ENCODE measurements at places on chromosomes 6 and 20.

GRCh38 chr20:48319943-48320584, 507.7 kb downstream of the PREX1 start:
- DNase-seq, result no peak

GRCh38 chr6:44499609-44500008, 112.1 kb downstream of the CDC5L start:
- DNase-seq, result no peak

- no peak for DNase-seq
These were observed 4.7 kb downstream of the GTSF1L start for GRCh38 chr20:43722153-43722505.

DNA sequence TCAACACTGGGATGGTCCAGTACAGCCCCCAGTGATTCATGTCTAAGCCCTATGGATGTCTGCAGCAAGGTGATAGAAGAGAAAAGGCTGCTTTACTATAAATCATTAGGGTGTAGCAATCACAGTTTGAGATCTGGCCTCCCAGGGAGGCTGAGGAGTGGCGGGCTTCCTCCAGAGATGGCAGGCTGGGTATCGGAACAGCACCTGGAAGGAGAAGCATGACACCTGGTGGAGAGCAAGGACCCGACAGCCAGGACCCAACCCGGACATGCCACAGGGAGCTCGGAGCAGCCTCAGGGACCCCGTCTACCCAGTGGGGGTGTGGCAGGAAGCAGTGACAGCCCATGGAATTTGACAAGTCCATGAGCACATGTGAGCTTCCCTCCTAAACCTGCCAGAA, 114.8 kb upstream of the CD93 start:
- no peak for DNase-seq

DNA sequence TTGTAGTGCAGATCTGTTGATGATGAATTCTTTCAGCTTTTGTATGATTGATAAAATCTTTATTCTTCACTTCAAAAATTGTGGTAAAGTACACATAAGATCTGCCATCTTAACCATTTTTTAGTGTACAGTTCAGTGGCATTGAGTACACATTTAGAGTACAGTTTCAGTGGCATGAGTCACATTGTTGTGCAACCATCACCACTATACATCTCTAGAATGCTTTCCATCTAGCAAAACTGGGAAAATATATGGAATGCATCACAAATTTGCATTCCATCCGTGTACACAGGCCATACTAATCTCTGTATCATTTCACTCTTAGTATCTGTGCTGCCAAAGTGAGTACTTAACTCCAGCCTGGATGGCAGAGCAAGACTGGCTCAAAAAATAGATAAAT, 28.7 kb downstream of the SIRPD start:
- DNase-seq, result no peak

- no peak for DNase-seq
These were observed 472.1 kb upstream of the MARCKS start for GRCh38 chr6:113385020-113385431.

- no peak for DNase-seq
These were observed 129.4 kb upstream of the CENPW start for GRCh38 chr6:126210398-126211075.

- no peak for DNase-seq
These were observed 197.0 kb downstream of the CLIC5 start for GRCh38 chr6:45818655-45819054.

DNA sequence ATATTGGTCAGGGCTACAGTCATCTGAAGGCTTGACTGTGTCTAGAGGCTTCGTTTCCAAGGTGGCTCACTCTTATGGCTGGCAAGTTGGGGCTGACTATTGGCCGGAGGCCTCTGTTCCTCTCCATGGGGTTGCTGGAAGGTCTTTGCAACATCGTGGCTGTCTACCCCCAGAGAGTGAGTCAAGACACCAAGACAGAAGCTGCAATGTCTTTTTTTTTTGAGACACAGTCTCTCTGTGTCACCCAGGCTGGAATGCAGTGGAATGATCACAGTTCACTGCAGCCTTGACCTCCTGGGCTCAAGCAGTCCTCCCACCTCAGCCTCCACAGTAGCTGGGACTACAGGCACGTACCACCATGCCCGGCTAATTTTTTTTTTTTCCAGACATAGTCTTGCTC, 29.4 kb upstream of the KIF3B start:
- no peak for DNase-seq

DNA sequence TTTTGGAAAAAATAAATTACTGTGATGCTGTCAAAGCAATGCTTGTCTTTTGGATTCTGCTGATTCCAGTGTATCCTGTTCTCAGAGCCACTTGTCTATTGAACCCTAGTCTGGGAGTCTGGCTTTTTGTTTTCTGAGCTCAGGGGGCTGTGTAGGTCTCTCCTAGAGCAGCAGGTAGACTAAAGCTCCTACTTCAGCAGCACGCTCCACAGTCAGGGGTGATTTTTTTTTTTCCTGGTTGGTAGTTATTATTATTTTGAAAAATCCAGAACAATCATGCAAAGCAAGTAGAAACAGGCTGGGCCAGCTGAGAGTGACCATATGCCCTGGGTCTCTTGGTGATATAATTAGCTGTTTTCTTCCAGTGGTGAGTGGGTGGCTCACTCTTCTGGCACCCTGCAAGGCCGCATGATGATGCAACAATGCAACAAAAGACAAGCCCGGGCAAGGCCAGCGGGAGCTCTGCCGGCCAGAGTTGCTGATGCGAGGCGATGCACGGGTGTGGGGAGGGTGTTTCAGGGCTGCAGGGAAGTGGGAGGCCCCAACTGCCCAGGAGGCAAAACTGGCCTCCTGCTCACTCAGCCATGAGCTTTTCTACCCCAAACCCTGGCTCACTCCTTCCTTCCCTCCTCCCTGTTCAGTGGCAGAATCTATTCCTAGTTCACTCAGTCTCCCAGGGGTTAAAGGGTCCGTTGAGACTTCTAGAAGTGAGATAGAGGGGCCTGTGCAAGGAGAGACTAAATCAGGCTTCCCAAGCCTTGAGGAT, 11.5 kb upstream of the CDKN1A start:
- no peak for DNase-seq

- DNase-seq, result no peak
These were observed 210.9 kb downstream of the SYNE1 start for GRCh38 chr6:152426276-152426675.

DNA sequence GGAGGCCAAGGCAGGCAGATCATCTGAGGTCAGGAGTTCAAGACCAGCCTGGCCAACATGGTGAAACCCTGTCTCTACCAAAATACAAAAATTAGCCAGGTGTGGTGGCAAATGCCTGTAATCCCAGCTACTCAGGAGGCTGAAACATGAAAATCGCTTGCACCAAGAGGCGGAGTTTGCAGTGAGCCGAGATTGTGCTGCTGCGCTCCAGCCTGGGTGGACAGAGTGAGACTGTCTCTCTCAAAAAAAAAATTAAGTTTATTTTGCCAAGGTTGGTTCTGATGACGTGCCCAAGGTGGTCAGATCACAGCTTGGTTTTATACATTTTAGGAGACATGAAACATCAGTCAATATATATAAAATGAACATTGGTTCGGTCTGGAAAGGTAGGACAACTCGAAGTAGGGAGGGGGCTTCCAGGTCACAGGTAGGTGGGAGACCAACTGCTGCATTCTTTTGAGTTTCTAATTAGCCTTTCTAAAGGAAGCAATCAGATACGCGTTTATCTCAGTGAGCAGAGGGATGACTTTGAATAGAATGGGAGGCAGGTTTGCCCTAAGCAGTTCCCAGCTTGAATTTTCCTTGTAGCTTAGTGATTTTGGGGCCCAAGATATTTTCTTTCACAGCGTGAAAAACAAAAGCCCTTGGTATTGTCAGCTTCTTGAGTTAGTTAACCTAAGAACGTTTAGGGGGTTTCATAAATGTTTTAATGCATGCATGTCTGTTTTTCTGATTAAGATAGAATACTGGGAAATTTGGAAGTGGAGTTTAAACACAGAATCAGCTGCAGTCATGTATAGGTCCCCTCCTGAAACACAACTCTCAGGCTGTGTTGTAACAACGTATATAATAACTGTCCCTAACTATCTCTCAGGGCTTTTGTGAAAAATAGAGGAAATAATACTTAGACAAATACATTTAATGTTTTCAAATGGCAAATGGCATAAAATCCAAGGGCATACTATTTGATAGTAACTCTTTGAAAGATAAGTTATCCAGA, 16.7 kb downstream of the ACOT13 start:
- DNase-seq, result no peak

- no peak for DNase-seq
These were observed 881.2 kb upstream of the EPHA7 start for GRCh38 chr6:94300424-94301144.

GRCh38 chr6:37865504-37865903, 46.0 kb downstream of the ZFAND3 start:
- no peak for DNase-seq
